ENCODE measurements at places on chromosomes 13 and 19.

DNA sequence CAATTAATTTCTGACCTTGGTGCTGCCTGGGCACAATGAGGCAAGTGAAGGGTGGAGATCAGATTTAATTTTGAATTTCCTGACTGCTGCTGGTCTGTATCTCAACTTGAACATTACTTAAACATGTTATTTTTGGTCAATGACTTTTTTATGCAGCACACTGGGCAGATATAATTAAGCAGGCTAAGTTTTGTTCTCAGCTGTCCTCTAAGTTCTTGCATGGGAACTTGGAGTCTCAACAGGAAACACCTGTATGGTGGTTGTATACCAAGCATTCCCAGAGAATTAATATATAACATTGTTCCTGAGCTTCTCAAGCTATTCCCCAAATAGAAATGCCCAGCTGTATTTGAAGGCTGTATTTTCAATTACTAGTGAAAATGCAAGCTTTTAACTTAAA, 113.5 kb upstream of the EDNRB start:
- DNase-seq, result no peak

- DNase-seq, result no peak
Measured at GRCh38 chr13:110518571-110518970, 43.0 kb downstream of the RAB20 start.

DNA sequence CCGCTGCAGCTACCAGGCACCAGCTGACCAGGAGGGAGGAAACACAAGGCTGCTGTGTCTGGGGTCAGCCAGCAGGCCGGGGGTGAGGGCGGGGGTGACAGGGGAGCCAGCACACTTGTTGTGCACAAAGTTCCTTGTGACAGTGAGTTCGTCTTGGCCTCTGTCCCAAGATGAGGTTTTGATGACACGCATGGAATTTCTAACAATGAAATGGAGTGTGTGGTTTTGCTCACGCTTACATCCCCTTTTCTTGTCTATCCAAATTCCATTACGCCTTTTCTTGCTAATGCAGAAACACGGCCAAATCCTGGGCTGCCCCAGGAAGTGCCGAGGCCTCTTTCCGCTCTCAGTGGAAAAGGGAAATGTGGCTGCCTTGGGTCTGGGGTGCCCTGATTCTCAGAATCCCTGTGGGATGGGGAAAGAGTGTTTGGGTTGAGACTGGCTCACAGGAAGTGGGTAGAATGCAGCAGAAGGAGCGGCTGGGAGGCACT, 73.8 kb downstream of the GADD45B start:
- no peak for DNase-seq

DNA sequence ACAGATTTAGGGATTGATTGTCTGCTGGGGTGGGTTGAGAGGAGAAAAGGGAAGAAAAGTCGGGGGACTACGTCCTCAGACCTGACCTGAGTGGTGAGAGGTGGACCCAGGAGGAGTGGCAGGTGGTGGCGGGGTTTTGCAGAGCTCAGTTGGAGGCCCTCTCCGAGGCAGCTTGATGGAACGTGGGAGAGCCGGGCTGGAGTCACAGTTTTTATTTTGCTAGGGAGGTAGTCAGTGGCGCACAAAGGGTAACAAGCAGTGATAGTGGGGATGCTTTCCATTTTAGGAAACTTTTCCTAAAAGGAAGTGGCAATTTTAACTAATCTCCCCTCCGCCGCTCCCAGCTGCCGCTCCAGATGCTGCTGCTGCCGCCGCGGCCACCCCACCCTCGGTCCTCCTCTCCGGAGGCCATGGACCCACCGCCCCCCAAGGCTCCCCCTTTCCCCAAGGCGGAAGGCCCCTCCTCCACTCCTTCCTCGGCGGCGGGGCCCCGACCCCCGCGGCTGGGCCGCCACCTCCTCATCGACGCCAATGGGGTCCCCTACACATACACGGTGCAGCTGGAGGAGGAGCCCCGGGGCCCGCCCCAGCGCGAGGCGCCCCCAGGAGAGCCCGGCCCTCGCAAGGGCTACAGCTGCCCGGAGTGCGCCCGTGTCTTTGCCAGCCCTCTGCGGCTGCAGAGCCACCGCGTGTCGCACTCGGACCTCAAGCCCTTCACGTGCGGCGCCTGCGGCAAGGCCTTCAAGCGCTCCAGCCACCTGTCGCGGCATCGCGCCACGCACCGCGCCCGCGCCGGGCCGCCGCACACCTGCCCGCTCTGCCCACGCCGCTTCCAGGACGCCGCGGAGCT, 1.1 kb upstream of the ZNF581 start:
- DNase-seq, result no peak

- DNase-seq, result no peak
Measured at GRCh38 chr13:98785405-98785804, 32.9 kb upstream of the SLC15A1 start.

DNA sequence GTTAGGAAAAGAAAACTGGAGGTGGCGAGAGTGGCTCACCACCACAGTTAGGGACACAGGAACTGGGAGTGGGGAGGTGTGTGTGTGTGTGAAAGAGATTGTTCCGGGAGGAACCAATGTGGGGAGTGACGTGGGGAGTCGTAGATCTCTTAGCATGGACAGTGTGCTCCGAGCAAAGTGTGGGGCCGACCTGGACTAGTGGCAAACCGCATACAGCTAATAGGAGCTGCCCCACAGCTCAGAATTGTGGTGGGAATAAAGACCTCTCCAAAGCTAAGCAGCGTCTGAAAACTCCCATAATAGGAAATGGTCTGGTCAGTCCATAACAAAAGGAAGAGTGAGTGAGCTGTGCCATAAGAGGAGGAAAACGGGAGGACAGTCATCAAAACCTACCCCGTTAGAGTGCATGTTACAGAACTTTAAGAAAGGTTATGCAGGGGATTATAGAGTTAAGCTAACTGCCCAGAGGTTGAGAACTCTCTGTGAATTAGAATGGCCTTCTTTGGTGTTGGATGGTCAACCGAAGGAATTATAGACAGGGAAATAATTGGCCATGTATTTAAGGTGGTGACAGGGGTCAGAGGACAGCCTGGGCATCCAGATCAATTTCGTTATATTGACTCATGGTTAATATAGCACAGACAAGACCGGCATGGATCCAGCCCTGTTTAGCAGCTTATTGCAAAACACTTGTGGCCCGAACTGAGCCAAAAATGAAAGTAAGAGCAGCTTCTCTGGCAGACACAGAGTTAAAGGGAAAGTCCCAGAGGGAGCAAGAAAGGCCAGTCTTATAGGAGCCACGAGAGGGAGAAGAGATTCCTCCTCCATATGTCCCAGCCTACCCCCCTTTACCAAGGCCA, 8.9 kb upstream of the SLC15A1 start:
- no peak for DNase-seq

All from activated CD8-positive, alpha-beta memory T cell treated with anti-CD3 and anti-CD28 coated beads for 48 hours (primary cell).